ENCODE measurements at places on chromosomes 3 and 15.

- no peak for DNase-seq
Observed at GRCh38 chr3:133933097-133934024, 37.7 kb upstream of the RAB6B start.

GRCh38 chr15:101558221-101558941, 68.9 kb upstream of the PCSK6 start:
- DNase-seq = peak; percentile 50

GRCh38 chr15:80934761-80935221, 54.8 kb downstream of the MESD start:
- DNase-seq = no peak

DNA sequence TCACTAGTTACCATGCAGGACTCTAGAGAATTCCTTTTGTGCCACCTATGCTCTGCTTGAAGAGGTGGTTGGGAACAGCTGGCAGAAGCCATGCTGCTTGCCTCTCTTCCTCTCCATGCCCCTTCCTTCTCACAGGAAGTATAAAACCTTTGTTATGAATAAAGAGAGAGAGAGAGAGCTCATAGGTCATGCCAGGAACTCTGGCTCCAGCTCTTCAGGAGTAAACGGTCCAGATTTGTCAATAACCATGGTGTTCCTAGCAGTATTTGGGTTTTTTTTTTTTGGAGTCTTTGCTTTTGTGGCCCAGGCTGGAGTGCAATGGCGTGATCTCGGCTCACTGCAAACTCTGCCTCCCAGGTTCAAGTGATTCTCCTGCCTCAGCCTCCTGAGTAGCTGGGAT, 97.7 kb upstream of the SLC4A7 start:
- no peak for DNase-seq

- DNase-seq = no peak
Observed at GRCh38 chr3:134917631-134918030, 122.6 kb downstream of the EPHB1 start.

- no peak for DNase-seq
Observed at GRCh38 chr3:9295007-9295406, 45.6 kb upstream of the SRGAP3 start.

- DNase-seq = no peak
Observed at GRCh38 chr15:59294574-59295260, 78.0 kb downstream of the MYO1E start.

GRCh38 chr3:46999516-47000197, 20.2 kb downstream of the NBEAL2 start:
- no peak for DNase-seq

All from left forelimb (tissue), 1 donor.